ENCODE measurements at places on chromosomes 16 and 17. TPM values are rescaled to one million over a fixed set of nuclear protein-coding genes. Genes with fewer than 3 reads are reported as not detected.

FAM83G gene
- polyA plus RNA-seq, result 1.3 TPM

MAF gene
- 14.8 TPM for polyA plus RNA-seq

DNA sequence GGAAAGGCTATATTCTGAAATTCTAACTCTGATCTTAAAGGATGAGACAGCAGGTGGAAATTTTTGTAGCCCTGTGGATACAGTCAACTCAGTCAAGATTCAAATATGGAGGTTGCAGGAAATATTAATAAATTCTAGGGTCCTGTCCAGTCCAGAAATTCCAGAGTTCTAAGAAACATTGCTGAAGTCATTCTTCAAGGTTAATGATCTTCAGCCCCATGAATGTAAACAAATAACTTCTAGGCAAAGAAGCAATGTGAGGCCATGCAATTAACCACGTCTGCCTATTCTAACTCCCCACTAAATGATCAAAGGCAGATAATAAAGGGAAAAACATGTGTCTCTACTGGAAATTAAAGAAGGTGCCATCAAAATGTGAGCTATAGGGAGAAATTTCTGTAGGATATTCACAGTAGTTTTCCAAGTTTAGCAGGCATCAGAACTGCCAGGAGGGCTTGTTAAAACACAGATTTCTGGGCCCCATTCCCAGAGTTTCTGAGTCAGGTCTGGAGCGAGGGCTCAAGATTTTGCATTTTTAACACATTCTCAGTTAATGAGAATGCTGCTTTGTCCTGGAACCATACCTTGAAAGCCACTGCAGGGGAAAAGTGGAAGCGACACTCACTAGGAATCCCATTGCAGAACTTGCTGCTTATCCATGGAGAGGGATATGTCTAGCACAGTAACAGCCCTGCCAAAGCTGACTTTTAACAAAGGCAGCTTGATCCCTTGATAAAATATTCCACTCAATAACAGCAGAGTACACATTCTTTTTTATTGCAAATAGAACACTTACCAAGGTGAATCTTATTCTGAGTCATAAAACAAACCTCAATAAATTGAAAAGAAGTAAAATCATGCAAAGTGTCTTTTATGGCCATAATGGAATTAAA lies 61.8 kb downstream of the DNAH3 start:
- no peak overlapping the region for H3K27ac ChIP-seq
- H3K4me3 ChIP-seq, result no peak overlapping the region
- H3K27me3 ChIP-seq, result peaks cover 4% of the 10 kb centered on the region
- no peaks in the 10 kb centered on the region for H3K4me1 ChIP-seq

GRCh38 chr17:74862108-74862901 lies 2.6 kb upstream of the GRIN2C start:
- peaks cover 5% of the 10 kb centered on the region for H3K27me3 ChIP-seq
- H3K27ac ChIP-seq, result no peak overlapping the region
- no peak overlapping the region for H3K4me3 ChIP-seq
- peaks cover 73% of the 10 kb centered on the region for H3K4me1 ChIP-seq
- peaks cover 27% of the 10 kb centered on the region for H3K36me3 ChIP-seq

DNA sequence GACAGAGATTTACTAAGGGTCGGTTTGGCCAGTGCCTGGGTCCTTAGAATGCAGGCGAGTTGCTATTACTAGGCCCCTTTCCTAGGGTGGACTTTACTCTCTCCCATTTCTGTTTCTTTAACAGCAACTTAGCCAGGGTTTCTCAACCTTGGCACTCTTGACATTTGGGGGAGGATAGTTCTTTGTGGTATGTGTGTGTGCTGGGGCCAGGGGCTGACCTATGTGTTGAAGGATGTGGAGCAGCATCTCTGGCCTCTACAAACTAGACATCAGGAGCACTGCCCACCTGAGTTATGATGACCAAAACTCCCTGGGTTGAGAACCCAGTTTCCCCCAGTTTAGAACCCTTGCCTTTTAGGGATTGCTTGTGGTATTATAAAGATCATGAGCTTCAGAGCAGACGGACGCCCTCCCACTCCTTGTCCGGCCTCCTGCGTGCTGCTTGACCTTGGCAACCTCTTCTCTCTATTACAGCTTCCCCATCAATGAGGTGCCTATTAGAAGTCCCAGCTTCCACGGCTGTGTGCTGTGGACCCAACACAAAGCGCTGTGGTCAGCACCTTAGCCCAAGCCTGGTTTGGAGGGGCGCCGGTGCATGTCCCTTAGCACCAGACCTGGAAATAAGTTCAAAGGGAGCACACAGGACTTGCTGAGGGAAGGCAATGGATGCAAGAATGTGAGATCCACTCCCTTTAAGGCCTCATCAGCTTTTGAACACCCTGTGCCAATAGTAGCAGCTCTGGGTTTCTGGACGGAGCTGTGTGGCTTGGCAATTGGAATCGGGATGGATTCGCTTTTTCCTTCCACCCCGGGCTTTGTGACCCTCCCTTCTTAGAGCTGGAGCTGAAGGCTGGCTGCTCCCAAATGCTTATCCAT lies 239.2 kb upstream of the MAF start:
- H3K27me3 ChIP-seq, result no peaks in the 10 kb centered on the region
- H3K4me3 ChIP-seq, result no peak overlapping the region
- H3K27ac ChIP-seq, result peak overlapping the region; percentile 28
- H3K4me1 ChIP-seq, result no peaks in the 10 kb centered on the region
- H3K36me3 ChIP-seq, result no peaks in the 10 kb centered on the region
- DNase-seq, result no peak

GRCh38 chr17:44097110-44097958 lies 26.1 kb downstream of the HDAC5 start:
- no peak for DNase-seq
- peak overlapping the region; percentile 87 for H3K27ac ChIP-seq
- H3K4me3 ChIP-seq, result no peak overlapping the region
- peaks cover 14% of the 10 kb centered on the region for H3K36me3 ChIP-seq

DNA sequence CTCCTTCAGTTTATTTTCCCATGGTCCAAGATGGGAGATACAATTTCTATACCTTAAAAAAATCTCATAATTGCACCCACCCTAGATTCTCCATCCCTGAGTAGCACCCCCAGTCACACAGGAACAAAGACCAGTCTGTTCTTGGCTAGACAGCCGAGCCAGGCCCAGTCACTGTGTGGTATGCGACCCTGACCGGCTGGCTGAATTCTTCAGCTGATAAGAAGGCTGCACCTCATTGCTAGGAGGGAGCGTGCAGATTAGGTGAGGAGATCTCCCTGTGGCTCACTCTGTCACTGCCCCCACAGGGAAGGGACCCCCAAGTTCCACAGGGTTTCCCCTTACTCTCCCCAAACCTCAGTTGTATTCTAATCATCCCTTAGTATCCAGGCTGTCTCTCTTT lies 138.7 kb downstream of the SALL1 start:
- no peaks in the 10 kb centered on the region for H3K27me3 ChIP-seq
- H3K4me1 ChIP-seq, result no peaks in the 10 kb centered on the region
- H3K36me3 ChIP-seq, result no peaks in the 10 kb centered on the region
- H3K4me3 ChIP-seq, result no peak overlapping the region
- H3K27ac ChIP-seq, result no peak overlapping the region
- no peak for DNase-seq
